A549 treated with GW870086 at 1 μM for 4 hours (cell line): ENCODE measurements at places on chromosomes 6 and 20. TPM values are rescaled to one million over a fixed set of nuclear protein-coding genes. Genes with fewer than 3 reads are reported as not detected.

Gene TFAP2C
- 13.5 to 16.3 TPM (median 15.6 TPM) in 5 replicates for total RNA-seq

Gene FAM83D
- total RNA-seq = 56.0 to 80.7 TPM (median 66.2 TPM) in 5 replicates

Gene GSTA2
- not detected in 5 replicates for total RNA-seq

Gene SLC22A2
- total RNA-seq = 0.14 TPM in 1 of 5 replicates, not detected in the others

Gene NRSN2
- 48.1 to 63.4 TPM (median 61.6 TPM) in 5 replicates for total RNA-seq

Gene MAK
- total RNA-seq = 0.09 to 0.29 TPM (median 0.15 TPM) in 5 replicates

Gene BEND6
- 0.61 to 1.3 TPM (median 0.99 TPM) in 5 replicates for total RNA-seq

Gene TUBE1
- total RNA-seq = 6.2 to 7.1 TPM (median 6.5 TPM) in 5 replicates

Gene GID8
- 20.4 to 23.9 TPM (median 22.2 TPM) in 5 replicates for total RNA-seq

Gene ADTRP
- total RNA-seq = 0.38 to 0.71 TPM (median 0.58 TPM) in 4 of 5 replicates, not detected in the other

Gene KCNG1
- 14.5 to 21.6 TPM (median 16.3 TPM) in 5 replicates for total RNA-seq

Gene DAAM2
- total RNA-seq = 0.06 to 0.08 TPM (median 0.07 TPM) in 3 of 5 replicates, not detected in the others

Gene C6orf163
- total RNA-seq = 0.11 to 0.74 TPM (median 0.21 TPM) in 4 of 5 replicates, not detected in the other

Gene CALHM4
- not detected in 5 replicates for total RNA-seq

Gene COL21A1
- total RNA-seq = 0.51 to 2.4 TPM (median 0.76 TPM) in 5 replicates

Gene DDO
- total RNA-seq = 0.08 to 0.15 TPM (median 0.10 TPM) in 4 of 5 replicates, not detected in the other
